HFFc6 (cell line): ENCODE measurements at places on chromosomes 7 and 10.

DNA sequence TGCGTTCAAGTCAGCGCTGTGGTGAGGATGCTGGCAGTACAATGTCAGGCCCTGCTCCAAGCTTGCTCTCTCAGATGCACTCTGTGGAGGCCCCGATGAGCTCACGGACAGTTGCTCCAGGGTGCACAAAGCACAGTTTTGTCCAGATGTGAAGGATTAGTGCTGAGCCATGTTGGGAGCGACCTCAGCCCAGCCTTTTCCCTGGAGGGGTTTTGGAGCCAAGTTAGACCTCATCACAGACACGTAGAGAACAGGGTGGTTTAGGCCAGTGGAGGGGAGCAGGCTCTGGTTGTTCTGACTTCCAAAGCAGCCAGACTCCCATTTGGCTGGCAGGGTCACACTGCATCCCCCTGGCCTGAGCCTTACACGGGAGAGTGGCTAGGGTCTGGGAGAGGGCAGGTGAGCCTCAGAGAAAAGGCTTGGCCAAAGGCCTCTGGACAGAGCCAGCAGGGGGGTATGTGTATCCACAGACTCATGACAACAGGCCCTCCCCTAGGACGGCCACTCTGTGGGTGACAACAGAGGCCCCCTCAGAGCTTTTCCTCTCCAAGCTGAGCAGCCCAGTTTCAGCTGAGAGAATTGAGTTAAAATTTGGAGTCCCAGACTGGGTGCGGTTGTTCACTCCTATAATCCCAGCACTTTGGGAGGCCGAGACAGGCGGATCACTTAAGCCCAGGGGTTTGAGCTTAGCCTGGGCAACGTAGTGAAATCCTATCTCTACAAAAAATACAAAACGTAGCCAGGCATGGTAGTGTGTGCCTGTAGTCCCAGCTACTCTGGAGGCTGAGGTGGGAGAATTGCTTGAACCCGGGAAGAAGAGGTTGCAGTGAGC is 4.7 kb downstream of the PLAC9 start:
- peaks cover 35% of the 10 kb centered on the region for H3K4me1 ChIP-seq
- H3K27ac ChIP-seq: no peak overlapping the region
- H3K36me3 ChIP-seq: no peaks in the 10 kb centered on the region
- H3K27me3 ChIP-seq: peaks cover 8% of the 10 kb centered on the region
- DNase-seq: no peak

DNA sequence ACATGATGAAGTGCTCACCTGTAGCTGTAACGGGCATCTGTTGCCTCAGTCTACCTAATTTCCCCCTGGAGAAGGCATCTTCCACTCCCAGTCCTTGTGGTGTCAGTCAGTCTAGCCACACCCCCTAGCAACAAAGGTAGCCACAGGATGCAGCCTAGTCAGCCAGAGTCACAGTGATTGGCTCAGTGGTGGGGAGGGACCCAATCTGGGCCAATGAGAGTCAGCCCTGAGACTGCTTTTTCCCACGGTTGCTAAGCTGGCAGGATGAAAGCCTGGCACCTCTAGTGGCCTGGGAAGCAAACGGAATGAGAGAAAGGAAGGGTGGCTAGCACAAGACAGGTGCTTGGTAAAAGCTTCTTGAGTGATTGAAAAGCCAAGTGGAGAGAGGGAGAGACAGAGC is 118.6 kb downstream of the SH3PXD2A start:
- peaks cover 3% of the 10 kb centered on the region for H3K27me3 ChIP-seq
- peaks cover 9% of the 10 kb centered on the region for H3K36me3 ChIP-seq
- peak; percentile 13 for DNase-seq
- H3K4me3 ChIP-seq: no peak overlapping the region
- H3K27ac ChIP-seq: no peak overlapping the region

- H3K27ac ChIP-seq: no peak overlapping the region
- no peaks in the 10 kb centered on the region for H3K4me1 ChIP-seq
- H3K4me3 ChIP-seq: no peak overlapping the region
- H3K36me3 ChIP-seq: peaks cover 17% of the 10 kb centered on the region
- no peak for DNase-seq
Measured at GRCh38 chr7:57354679-57355338, 95.2 kb upstream of the ZNF716 start.

- DNase-seq: no peak
- no peaks in the 10 kb centered on the region for H3K4me1 ChIP-seq
- H3K36me3 ChIP-seq: no peaks in the 10 kb centered on the region
- H3K27ac ChIP-seq: no peak overlapping the region
Measured at GRCh38 chr7:157585113-157585861, 248.5 kb downstream of the DNAJB6 start.
